ENCODE measurements at places on chromosomes 2 and 18.

- DNase-seq, result no peak
These were observed 9.1 kb upstream of the ATP6V1C2 start for GRCh38 chr2:10712185-10712809.

DNA sequence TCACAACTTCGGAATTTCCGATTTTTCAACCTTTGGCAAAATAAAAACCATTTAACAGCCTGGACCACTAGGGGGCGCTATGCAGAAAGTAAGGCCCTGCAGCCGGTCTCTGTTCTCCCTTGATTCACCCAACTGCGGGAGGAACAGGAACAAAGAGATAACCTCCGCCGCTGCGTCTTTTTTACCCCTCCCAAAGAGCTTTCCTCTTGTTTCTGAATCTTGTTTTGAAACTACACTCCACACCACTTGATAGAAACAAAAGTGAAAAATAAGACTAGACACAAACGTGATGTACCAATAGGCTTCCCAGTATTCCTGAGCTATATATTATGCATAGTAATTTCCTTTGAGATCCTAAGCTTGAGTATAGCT is 231.2 kb downstream of the MYO3B start:
- DNase-seq, result peak; percentile 57

DNA sequence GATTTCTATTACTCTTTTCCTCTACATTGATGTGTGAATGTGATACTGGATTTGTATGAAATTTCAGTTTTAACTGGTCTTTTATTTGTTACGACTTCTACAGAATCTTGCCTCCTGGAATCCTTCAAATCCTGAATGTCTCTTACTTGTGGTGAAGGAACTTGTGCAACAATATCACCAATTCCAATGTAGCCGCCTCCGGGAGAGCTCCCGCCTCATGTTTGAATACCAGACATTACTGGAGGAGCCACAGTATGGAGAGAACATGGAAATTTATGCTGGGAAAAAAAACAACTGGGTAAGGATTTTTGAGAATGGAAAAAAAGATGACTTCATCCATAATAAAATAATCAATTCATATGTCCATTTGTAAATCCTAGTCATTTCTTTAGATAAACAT is 134.6 kb downstream of the BABAM2 start:
- no peak for DNase-seq

DNA sequence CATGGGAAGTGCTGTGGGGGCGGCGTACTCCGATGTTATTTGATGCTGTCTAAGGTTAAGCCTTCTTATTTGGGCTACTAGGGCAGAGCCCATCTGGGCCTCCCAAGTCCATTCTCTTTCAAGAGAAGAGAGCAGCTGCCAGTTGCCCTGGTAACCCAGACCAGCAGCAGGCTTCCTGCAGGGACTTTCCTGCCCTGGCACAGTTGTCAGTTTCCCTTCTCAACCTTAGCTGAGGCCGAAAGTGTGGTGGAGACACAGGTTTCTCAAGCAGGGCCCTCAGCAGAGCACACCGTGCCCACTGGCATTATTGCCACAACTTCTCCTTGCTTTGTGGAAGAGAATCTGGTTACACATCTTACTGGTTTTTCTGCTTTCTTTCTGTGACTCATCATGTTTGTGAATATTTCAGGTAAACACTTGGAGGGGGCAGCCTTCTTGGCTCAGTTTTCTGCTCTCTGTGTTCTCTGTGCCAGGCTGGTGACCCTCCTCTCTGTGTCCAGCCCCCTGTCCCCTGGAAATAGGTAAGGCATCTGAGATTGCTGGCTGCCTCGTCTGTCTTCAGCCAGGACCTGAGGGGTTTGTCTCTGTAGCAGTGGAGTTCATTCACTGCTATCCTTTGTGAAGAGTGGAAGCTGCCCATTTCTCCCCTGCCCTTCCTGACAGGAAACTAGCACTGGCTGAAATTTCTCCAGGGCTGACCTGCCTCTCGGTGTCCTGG is 111.0 kb downstream of the B3GNT2 start:
- DNase-seq, result no peak

DNA sequence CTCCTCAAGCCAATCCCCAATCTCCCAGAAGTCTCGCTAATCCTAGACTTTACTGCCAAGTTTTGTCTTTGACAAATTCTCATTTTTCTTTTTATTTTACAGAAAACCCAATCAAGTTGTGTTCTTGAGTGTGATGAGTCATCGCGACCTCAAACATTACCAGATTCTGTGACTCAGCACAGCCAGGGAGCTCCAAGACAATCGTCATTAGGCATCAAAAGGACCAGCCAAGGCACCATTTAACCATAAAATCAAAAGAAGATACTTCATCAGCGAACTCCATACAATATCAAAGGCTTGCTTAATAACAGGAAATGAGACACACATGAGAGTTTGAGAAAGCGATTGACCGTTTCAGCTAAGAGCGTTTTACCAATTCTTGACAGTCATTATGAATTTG is 146.2 kb upstream of the AGAP1 start:
- no peak for DNase-seq

- DNase-seq, result no peak
These were observed 501.1 kb upstream of the TNP1 start for GRCh38 chr2:217360781-217361482.

DNA sequence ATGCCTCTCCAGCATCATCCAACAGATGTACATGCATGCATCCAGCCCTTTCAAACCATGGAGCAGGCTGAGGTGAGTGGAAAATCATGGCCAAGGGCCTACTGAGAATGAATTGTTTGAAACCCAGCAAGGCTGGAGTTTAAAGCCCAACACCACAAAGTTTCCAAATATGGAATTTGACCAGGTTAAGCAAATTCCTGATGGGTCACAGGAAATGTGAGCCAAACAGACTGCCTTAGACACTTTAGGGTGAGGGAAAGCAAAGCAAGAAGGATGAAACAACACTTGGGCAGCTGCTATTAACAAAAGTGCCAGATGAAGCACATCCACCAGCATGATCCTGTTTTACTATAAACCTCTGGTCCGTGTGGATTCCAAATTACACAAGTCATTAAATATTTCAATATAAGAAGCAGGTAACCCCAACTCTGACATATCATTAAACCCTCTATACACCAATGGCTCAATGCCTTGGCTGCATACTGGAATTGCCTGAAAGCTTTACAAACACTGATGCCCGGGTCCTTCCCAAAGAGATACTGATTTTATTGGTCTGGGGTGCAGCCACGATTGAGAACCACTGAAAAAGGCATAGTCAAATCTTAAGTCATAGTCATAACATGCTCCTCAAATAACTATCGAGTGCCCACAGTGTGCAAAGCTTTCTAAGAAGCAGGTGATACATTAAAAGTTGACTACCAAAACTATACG is 9.1 kb downstream of the KLF7 start:
- no peak for DNase-seq

DNA sequence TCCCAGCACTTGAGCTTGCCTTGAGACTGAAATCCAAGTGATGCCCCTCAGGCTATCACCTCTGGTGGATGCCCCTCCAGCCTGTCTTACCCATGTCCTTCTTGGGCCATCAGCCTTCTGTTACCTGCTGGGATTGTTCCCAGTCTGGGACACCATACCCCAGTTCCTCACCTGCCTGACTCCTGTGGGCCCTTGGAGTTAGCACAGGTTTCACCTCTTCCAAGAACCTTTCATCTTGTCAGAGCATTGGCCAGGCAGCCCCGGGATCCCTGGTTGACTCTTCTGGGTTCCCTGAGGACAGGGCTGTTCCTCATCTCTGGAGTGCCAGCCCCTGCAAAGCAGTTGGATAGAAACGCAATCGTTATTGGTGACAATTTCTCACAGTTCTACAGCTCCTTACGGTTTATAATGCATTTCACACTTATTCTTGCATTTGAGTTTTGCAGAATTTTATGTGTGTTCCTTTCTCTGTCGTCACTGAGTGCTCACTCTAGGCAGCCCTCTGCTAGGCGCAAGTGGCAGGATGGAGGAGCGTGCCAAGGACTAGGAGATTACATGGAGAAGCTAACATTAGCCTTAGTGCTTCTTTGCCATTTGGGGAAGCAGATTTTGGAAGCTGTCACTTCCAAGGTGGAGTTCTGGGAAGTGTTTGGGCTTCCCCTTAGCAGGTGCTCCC is 139.7 kb downstream of the DDX1 start:
- DNase-seq, result no peak

DNA sequence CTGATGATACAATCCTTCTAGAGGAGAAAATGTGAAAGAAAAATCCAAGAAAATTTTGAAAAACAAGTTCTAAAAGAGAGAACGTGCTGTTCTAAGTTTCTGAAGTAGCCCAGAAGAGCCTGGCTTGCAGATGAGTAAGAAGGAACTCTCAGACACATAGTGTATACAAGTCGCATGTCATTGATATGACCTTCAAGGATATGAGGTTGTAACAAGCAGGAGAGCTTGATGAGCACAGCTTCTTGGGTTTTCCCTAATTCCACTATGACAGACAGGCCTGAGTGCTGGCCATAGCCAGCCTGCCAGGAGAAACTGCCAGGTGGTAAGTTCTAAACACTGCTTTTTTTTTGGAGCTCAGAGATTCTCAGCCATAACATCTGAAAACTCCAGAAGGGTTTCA is 235.7 kb upstream of the SIX2 start:
- DNase-seq, result no peak

DNA sequence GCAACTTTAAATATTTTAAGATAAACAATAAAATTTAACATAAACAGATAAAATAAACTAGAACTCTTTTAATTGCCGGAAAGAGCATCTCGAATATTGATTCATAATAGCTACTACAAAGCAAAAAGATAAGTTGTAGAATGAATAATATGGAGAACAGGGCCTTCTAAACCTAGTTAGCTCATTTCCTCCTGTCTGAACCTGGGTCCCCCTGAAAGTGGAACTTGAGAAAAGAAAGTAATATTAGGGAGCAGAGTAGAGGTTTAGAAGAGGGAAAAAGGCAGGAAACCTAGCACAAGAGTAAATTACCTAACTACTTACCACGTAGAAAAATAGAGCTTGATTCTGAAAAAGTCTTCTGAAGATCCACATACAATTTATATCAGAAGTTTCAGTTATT is 80.7 kb upstream of the NETO1 start:
- DNase-seq, result no peak

- no peak for DNase-seq
These were observed 178.7 kb downstream of the NCKAP5 start for GRCh38 chr2:133389569-133389968.

GRCh38 chr2:108910011-108910431 is 79.0 kb downstream of the EDAR start:
- no peak for DNase-seq

DNA sequence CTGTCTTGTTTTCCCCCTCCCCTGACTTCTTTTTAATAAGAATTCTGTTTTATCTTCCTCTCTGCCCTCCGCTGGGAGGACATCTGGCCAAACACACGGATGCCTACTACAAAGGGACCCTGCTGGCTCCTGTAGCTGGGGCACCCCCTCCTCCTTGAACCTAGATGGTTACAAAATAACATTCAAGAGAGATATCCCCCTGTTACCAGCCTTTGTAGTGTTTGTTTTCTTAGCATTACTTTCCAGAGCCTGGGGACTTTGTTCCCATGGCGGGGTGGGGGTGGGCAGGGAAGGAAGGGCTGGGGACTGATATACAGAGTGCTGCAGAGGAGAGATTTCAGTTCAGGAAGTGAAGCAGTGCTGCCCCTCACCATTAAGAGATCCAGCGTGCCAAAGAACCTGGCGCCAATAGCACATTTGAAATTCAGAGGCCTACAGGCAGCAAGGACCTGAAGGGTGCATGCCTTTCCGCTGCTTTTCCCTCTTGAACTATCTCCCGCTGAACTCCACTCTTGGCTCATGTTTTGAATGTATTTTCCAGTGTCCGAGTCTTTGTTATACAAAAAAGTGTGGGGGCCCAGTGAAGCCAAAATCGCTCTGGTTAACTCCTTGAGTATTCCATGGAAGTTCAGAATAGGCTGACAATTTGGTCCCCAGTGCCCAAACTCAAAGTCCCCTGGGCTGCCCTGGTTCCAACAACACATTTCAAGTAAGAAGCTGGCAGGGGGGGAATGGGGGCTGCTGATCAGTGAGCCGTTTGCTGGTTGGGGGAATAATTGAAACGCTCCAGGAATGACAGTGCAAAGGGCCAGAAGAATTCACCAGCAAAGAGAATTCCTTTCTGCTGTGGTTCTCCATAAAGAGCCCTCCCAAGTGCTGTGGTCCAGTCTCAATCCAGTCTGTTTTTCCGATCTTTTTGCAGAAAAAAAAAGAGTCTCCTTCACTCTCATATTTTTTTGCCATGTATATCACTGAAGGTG is 94.8 kb upstream of the THOC1 start:
- no peak for DNase-seq

DNA sequence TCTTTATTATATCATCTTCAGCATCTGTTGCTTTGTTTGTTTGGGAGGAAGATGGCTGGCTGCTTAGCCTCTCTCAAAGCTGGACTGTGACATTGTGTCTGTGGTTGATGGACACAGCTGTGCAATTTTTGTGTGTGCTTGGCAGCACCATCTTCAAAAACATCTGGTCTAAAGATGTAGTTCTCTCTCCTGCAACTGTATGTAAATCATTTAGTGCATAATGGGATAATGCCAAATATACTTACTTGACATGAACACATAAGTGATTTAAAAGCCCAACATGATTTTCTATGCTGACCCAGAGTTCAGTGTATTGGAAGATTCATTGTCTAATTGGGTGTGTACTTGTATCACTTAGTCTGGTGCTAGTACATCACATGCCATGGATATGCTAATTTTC is 112.2 kb downstream of the MAP4K4 start:
- no peak for DNase-seq

DNA sequence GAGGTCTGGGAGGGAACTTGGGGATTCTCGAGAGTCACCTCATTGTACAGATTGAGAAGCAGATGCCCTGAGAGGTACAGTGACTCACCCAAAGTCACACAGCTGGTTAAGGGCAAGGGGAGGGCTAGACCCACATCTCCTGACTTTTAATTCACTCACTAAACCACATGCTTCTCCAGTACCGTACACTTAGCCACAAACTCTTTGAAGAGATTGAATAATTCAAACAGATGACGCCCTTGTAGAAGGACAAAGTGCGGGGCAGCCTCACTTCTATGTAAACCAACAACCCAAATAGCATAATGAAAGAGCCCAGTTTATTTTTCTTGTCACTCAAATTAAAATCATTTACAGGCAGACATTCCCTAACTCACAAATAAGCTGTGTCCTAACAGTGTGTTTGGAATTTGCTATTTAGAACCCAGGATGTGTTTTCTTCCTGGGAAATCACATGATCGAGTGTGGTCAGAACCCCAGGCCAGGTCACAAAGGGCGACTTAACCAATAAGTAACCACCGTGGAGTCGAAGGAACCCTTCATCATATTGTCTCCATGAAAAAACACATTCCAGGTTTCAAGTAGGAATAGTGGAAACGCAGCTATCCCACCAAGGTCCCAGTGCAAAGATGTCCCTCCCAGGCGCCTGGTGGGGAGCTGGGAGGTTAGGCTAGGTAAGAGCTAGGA is 35.8 kb upstream of the PTPN4 start:
- no peak for DNase-seq

Data from stimulated activated CD4-positive, alpha-beta T cell treated with anti-CD3 and anti-CD28 coated beads, Interleukin-1b, Interleukin-23, amount 100 ng/mL, for 4 hours (primary cell).